Stimulated activated CD4-positive, alpha-beta T cell treated with anti-CD3 and anti-CD28 coated beads, Interleukin-4, amount 100 ng/mL, for 48 hours (primary cell): ENCODE measurements at places on chromosomes 3 and 15.

- no peak for DNase-seq
Observed at GRCh38 chr3:46353647-46354410, at the start of gene CCR2. Gene CCR2 (plus strand): TSS chr3:46354111. CDS start chr3:46357528, 3,417 bp downstream.

DNA sequence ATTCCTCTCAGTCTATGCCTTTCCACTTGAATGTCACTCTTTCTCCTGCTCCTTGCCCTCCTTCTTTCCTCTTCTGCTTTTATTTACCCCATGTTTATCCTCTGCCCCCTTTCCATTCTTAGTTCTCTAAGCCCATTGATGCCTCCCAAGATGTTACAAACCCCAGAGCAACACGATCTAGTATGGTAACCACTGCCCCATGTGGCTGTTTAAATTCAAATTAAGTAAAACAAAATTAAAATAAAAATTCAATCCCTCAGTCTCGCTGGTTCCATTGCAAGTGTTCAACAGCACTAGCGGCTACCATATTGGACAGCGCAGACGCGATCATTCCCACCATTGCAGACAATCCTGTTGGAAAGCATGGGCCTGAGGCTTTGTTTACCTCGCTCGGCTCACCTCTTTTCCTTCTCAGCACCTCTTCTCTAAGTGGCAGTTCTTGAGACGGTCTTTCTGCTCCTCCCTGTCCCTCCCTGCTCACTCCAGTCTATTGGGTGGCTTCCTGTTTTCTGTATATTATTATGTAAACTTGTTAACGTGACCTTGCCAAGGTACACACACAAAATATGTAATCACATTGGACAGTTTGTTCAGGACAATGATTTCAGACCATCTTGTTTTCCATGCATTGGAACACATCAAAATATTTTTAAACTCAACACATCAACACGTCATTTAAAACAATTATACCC is 21.8 kb upstream of the CA12 start:
- DNase-seq: no peak

DNA sequence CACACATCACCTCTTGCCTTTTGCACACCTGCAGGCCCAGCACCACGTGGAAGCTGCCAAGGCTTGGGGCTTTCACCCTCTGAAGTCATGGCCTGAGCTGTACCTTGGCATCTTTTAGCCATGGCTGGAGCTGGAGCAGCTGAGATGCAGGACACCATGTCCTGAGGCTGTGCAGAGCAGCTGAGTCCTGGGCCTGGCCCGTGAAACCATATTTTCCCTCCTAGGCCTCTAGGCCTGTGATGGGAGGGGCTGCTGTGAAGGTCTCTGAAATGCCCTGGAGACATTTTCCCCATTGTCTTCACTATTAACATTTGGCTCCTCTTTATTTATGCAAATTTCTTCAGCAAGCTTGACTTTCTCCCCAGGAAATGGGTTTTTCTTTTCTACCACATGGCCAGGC is 41.9 kb upstream of the PEX5L start:
- no peak for DNase-seq

- no peak for DNase-seq
Observed at GRCh38 chr3:30847592-30847991, 46.9 kb downstream of the GADL1 start.

DNA sequence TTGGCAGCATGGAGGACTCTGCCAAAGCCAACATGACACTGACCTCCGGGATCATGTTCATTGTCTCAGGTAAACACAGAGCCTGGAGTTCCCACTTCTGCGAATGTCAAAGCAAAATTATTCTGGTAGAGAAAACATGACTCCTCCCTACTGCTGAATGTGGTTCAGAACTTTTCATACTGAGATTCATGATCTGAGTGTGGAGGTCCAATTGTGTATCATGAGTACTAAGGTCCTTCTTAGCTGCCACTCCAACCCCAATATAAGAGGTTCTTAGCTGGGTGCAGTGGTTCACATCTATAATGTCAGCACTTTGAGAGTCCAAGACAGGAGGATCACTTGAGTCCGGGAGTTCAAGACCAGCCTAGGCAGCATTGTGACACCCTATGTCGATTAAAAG is 13.8 kb downstream of the CLDN18 start:
- DNase-seq: no peak

GRCh38 chr3:142210608-142211007 is 14.8 kb downstream of the GK5 start:
- DNase-seq: no peak
